ENCODE measurements at places on chromosomes 11 and 22. TPM values are rescaled to one million over a fixed set of nuclear protein-coding genes. Genes with fewer than 3 reads are reported as not detected.

DNA sequence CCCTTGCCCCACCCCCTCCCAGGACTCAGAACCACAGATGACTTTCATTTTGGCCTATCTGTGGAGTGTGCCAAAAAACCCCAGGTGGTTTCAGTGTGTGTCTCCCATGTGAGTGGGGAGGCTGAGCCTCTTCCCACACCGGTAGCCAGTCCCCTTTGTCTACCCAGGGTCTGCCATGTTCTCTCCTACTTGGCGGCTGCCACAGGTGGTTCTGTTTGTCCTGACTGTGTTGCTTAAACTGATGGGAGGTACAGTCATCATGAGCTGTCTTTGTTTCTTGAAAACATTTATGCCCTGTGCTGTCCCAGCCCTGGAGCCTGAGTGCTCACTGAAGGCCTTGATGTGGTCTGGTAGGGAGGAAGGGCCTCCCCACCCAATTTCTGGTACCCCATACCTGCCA, 39.7 kb upstream of the SUSD2 start:
- no peak overlapping the region for H3K4me3 ChIP-seq
- H3K27ac ChIP-seq = peak overlapping the region; percentile 26
- H3K36me3 ChIP-seq = no peaks in the 10 kb centered on the region

- no peak overlapping the region for H3K27ac ChIP-seq
- DNase-seq = peak; percentile 39
- no peaks in the 10 kb centered on the region for H3K27me3 ChIP-seq
- H3K4me1 ChIP-seq = peaks cover 18% of the 10 kb centered on the region
- H3K4me3 ChIP-seq = peak overlapping the region; percentile 96
Measured at GRCh38 chr22:36237462-36238372, 1.6 kb downstream of the APOL2 start.

DNA sequence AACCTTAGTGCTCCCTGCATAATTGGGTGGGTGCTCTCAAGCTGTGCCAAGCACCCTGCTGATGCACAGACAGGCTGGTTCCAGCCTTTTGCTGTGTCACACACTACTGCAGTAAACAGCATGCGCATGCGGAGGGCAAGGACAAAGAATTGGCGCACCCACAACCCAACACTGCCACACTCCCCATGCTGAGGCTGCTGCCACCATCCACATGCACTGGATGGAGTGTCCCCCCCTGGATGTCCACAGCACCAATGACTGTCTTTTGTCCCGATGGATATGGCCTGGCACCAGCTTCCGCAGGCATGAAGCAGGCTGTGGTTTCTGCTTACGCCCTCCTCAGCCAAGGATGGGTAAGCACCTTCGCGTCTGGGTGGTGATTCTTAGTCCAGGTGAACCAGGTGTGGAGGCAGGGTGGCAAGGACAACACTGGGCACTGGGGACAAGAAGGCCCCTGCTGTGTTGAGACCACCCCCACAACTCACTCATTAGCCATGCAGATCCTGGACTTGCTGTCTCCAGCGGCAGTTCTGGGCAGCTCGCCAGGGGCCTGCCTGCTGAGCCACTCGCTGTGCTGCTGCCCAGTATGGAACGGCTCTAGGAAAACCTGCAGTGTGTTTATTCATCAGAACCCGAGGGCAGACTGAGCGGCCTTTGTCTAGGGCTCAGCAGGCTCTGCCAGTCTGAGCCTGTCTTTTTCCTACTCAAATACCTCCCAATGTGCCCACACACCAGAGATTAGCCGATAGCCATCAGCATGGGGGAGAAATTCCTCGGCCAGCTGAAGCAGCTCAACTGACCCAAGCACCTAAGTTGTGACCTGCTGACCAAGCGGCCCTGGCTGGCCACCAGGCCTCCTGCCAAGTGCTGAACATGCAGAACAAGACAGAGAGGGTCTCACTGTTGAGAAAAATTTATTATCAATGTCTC, 8.2 kb upstream of the NAP1L4 start:
- H3K36me3 ChIP-seq = peaks cover 7% of the 10 kb centered on the region
- H3K4me1 ChIP-seq = peaks cover 3% of the 10 kb centered on the region
- H3K4me3 ChIP-seq = no peak overlapping the region
- H3K27ac ChIP-seq = no peak overlapping the region
- DNase-seq = no peak

- H3K4me3 ChIP-seq = no peak overlapping the region
- H3K27ac ChIP-seq = no peak overlapping the region
- DNase-seq = no peak
- H3K27me3 ChIP-seq = no peaks in the 10 kb centered on the region
Measured at GRCh38 chr22:42430528-42431125, 1.6 kb downstream of the NFAM1 start.

- no peaks in the 10 kb centered on the region for H3K36me3 ChIP-seq
- H3K27me3 ChIP-seq = no peaks in the 10 kb centered on the region
- no peak for DNase-seq
- no peak overlapping the region for H3K4me3 ChIP-seq
- no peaks in the 10 kb centered on the region for H3K4me1 ChIP-seq
- no peak overlapping the region for H3K27ac ChIP-seq
Measured at GRCh38 chr22:23553924-23554870, 25.9 kb downstream of the IGLL1 start.

GRCh38 chr11:128236506-128237498, 350.6 kb downstream of the ETS1 start:
- no peak overlapping the region for H3K27ac ChIP-seq
- no peaks in the 10 kb centered on the region for H3K4me1 ChIP-seq
- no peaks in the 10 kb centered on the region for H3K36me3 ChIP-seq
- DNase-seq = no peak

DNA sequence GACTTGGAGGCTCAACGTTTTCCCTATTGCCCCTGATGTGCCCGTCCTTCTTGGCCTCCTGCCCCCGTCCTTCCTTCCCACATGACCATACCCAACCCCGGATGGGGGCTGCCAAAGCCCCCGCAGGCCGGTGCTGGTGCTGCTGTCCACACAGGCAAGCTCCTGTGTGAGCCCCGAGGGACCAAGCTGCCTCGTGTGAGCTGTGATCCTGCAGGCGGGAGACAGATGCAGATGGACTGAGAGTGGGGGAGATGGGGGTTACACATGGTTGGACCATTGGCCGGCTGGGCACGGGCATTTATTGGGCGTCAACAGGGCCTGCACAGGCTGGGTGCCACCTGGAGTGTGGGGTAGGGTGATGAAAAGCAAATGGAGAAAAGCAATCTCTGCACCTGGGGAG, 313.2 kb upstream of the B3GAT1 start:
- no peaks in the 10 kb centered on the region for H3K4me1 ChIP-seq
- no peaks in the 10 kb centered on the region for H3K36me3 ChIP-seq
- H3K27ac ChIP-seq = no peak overlapping the region
- DNase-seq = no peak
- no peak overlapping the region for H3K4me3 ChIP-seq
- peaks cover 20% of the 10 kb centered on the region for H3K27me3 ChIP-seq

DNA sequence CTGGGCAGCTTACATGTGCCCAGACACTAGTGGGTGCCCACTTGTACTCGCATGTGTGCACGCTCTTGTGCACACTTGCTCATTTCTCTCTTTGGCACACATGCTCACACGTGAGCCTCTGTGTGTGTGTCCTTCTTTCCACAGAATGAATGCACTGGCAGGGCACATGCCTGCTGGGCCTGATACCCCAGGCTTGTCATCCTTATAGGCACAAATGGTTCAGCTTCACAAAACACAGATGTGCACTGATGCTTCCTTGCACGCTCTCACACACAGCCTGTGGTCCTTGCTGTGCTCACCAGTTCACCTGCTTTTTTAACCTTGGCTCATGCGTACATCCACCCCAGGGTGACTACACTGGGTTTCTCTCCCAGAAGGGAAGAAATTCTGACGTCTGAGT, 174.8 kb downstream of the BUD13 start:
- peaks cover 67% of the 10 kb centered on the region for H3K27me3 ChIP-seq
- H3K4me3 ChIP-seq = no peak overlapping the region

GRCh38 chr11:13386567-13386966, 76.5 kb downstream of the BTBD10 start:
- no peak overlapping the region for H3K4me3 ChIP-seq
- H3K27me3 ChIP-seq = no peaks in the 10 kb centered on the region
- H3K4me1 ChIP-seq = no peaks in the 10 kb centered on the region
- H3K36me3 ChIP-seq = peaks cover 7% of the 10 kb centered on the region
- no peak overlapping the region for H3K27ac ChIP-seq

DNA sequence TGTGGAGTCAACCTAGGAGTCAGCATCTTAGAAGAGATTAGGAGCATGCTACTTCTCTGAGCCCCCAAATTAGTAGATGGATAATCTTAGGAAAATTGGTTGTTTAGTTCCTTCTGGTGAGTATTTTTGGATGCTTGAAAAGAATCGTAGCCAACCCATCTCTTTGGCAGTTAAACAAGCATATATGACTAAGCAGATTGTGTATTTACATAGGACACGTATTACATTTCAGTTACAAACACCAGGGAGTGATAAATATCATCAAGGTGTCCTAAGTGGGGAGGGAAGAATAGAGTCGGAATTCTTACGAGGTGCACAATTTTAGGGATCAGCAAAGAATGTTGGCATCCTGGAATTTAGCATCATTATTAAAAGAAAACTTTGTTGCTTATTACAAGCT, 13.5 kb downstream of the PLET1 start:
- DNase-seq = peak; percentile 82
- H3K4me3 ChIP-seq = peak overlapping the region; percentile 16
- peak overlapping the region; percentile 74 for H3K27ac ChIP-seq
- no peaks in the 10 kb centered on the region for H3K27me3 ChIP-seq
- H3K36me3 ChIP-seq = no peaks in the 10 kb centered on the region
- H3K4me1 ChIP-seq = peaks cover 26% of the 10 kb centered on the region

GRCh38 chr11:34609850-34610249, 11.0 kb upstream of the EHF start:
- H3K36me3 ChIP-seq = no peaks in the 10 kb centered on the region
- peak; percentile 29 for DNase-seq
- H3K4me1 ChIP-seq = peaks cover 6% of the 10 kb centered on the region
- no peak overlapping the region for H3K4me3 ChIP-seq
- no peak overlapping the region for H3K27ac ChIP-seq
- H3K27me3 ChIP-seq = no peaks in the 10 kb centered on the region

DNA sequence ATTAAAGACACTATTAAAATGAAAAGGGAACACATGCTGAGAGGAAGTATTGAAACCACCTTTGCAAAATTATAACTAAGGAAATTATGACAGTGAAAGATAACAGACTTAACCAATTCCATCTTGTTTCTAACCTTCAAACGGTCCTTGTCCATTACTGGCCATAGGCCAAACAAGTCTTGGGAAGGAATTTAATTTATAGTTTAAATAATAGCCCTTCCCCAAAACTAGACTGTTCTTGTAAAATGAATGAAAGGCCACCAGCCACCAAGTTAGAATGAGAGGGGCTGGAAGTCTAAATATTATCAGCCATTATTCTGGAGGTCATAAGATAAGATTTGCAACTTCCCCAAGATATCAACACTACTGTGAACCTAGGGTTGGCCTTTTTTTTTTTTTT, 1.8 kb upstream of the TALDO1 start:
- no peak overlapping the region for H3K4me3 ChIP-seq
- no peak overlapping the region for H3K27ac ChIP-seq
- H3K27me3 ChIP-seq = no peaks in the 10 kb centered on the region

- H3K27me3 ChIP-seq = no peaks in the 10 kb centered on the region
- no peak overlapping the region for H3K4me3 ChIP-seq
- H3K4me1 ChIP-seq = peaks cover 30% of the 10 kb centered on the region
- DNase-seq = no peak
- no peak overlapping the region for H3K27ac ChIP-seq
- H3K36me3 ChIP-seq = no peaks in the 10 kb centered on the region
Measured at GRCh38 chr11:2887515-2888195, 2.1 kb upstream of the CDKN1C start.

GRCh38 chr22:38429499-38430068, 25.4 kb downstream of the KCNJ4 start:
- H3K27ac ChIP-seq = no peak overlapping the region
- DNase-seq = no peak
- H3K4me1 ChIP-seq = no peaks in the 10 kb centered on the region
- no peaks in the 10 kb centered on the region for H3K27me3 ChIP-seq
- H3K4me3 ChIP-seq = no peak overlapping the region

GRCh38 chr11:1029654-1030053, 6.9 kb downstream of the MUC6 start:
- H3K4me1 ChIP-seq = no peaks in the 10 kb centered on the region
- no peak for DNase-seq
- H3K27me3 ChIP-seq = no peaks in the 10 kb centered on the region
- H3K27ac ChIP-seq = no peak overlapping the region
- no peak overlapping the region for H3K4me3 ChIP-seq
- no peaks in the 10 kb centered on the region for H3K36me3 ChIP-seq

DNA sequence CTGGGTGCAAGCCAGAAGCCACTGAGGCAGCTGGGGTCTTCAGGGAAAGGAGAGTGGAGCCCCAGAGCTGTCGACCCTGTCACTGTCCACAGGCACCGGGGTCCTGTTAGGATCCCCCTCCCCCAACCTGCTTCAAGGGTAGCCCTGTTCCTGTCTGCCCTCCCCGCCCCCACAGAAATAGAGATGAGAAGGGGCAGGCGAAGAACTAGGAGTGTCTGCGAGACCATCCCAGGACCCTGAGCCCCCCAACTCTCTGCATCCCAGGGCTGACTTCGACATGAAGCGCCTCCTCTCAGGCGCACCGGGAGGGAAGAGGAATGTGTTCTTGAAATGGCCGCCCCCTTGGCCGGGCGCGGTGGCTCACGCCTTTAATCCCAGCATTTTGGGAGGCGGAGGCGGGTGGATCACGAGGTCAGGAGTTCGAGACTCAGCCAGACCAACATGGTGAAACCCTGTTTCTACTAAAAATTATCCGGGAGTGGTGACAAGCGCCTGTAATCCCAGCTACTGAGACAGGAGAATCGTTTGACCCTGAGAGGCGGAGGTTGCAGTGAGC, 607 bp upstream of the ZNF70 start:
- no peak for DNase-seq
- H3K4me3 ChIP-seq = peak overlapping the region; percentile 86
- H3K27me3 ChIP-seq = no peaks in the 10 kb centered on the region
- peak overlapping the region; percentile 33 for H3K27ac ChIP-seq

The AMOTL1 gene
- 32.6 TPM for total RNA-seq

The MRPL21 gene
- 230 TPM for total RNA-seq

The MS4A12 gene
- not detected for total RNA-seq

The ESAM gene
- 10.8 TPM for total RNA-seq

The CYP2D6 gene
- 0.55 TPM for total RNA-seq

The KRTAP5-2 gene
- not detected for total RNA-seq

The KIRREL3 gene
- not detected for total RNA-seq

The PNPLA5 gene
- not detected for total RNA-seq

The ZNF195 gene
- total RNA-seq = 47.9 TPM

The FOSL1 gene
- total RNA-seq = 656 TPM

The TMEM138 gene
- 39.8 TPM for total RNA-seq

Measured in PC-3 (cell line).